ENCODE measurements at places on chromosomes 2 and 18.
A peak's percentile ranks its signal among the peaks of the same experiment; 100 is the strongest.

- no peak for DNase-seq
These were observed 2.2 kb upstream of the TNS1 start for GRCh38 chr2:218005028-218005427.

GRCh38 chr18:10057894-10058791, 144.3 kb downstream of the VAPA start:
- DNase-seq, result no peak

GRCh38 chr2:207621501-207622039, 3.6 kb downstream of the METTL21A start:
- DNase-seq, result no peak

DNA sequence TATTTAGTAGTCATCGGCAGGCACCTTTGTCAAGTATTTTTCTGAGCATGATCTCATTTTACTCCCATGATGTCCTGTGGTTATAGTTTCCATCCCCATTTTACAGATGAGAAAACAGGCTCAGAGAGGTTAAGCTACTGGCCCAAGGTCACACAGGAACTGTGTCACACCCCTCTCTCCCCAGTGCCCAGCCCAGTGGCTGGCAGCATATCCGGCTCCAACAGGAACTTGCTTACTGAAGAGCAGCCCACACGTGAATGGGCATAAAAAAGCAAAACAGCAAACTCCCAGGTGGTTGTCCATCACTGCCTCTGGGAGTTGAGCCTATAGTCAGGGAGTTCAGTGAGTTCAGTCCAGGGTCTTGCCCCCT, 8.3 kb upstream of the KLF11 start:
- no peak for DNase-seq

- no peak for DNase-seq
These were observed 22.2 kb downstream of the KIAA2012 start for GRCh38 chr2:202095235-202095634.

- DNase-seq, result no peak
These were observed 164.5 kb downstream of the PMAIP1 start for GRCh38 chr18:60064271-60064670.

DNA sequence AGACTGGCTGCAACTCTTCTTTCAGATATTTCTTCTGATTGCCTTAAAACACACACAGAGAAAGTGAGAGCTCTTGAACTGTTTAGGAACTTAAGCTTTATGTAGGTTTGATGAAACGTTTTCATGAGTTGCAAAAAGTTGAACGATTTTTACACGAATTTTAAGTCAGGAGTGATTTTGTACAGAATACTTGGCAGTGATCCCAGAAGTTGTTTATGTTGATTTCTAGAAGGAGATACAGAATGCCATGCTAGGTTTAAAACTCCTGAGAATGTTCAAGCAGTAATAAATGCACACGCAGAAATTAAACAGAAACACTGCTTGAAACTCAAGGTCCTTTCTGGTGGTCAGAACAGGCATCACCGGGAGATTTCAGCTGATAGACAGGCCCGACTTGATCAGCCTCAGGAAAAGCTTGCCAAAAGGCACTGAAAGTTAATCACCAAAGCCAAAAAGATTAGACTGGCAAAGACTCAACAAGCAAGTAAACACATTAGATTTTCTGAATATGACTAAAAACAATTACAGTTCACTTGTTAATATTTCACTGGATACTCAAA, 123.1 kb downstream of the SOCS6 start:
- DNase-seq, result no peak

DNA sequence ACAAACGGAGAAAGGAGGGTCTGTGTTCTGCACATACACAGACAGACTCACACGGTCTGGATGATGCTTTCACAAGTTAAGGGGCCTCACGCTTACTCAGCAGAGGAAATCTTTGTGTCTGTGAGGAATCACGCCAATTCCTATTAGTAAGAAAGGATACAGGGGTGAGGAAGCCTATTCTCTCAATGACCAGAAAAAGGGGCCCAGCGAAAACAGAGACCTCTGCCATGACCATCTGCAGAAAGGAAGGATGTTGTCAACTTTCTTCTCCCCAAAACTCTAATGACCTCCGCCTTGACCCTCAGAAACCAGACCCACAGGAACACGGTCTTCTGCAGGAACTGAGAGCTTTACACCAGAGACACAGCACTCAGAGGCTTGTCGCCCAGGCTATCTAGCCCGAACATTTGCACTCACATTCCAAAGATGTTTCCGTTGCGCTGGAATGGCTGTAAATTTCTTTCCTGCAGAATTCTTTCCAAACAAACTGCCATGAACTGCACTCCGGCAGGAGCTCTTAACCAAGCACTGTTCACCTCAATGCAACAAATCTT, 186.3 kb downstream of the TCF4 start:
- DNase-seq, result no peak

- peak; percentile 7 for DNase-seq
These were observed 167.6 kb downstream of the LNPK start for GRCh38 chr2:175834477-175834876.

DNA sequence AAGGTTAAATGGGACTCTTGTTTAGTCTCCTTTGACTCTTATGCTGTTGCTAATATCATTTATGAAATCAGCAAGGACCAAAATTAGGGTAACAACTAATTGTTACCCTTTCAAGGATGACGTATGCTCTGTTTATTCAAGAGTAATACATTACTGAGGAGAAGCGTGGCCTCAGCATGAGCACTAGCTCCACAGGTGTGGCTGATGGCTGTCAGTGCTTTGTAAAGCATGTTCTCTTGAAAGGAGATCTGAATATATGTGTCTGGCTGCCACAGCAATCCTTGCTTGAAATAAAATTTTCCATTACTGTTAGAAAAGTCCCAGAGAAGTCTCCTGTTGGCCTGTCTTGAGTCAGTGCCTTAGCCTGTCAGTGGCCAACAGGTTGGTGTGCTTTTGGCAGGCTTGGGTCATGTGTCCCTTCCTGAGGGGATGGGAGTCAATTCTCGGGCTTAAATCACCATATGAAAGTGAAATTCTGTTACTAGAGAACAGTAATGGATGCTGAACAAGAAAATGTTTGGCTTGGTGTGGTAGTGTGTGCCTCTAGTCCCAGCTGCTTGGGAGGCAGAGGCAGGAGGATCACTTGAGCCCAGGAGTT, 32.7 kb downstream of the ABI2 start:
- DNase-seq, result no peak

DNA sequence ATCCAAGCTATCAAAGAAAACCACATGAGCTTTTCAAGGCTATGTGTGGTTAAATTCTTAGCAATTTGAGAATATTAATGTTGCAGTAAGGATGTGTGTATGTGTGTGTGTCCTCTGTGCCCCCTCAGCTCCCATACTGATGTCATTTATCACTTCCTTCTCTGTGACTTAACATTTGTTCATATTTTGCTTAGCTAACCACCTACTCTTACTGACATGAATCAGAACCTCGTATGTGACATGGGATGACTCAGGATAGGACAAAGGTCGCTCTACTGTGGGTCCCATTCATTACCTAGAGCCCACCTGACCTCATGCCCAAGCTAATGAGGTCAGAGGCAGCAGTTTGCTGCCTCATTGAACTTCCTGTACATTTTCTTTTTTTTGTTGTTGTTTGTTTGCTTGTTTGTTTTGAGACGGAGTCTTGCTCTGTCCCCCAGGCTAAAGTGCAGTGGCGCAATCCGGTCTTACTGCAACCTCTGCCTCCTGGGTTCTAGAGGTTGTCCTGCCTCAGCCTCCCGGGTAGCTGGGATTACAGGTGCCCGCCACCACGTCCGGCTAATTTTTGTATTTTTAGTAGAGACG, 36.3 kb downstream of the MOGAT1 start:
- DNase-seq, result no peak

- no peak for DNase-seq
These were observed 12.3 kb downstream of the MERTK start for GRCh38 chr2:111910609-111911277.

DNA sequence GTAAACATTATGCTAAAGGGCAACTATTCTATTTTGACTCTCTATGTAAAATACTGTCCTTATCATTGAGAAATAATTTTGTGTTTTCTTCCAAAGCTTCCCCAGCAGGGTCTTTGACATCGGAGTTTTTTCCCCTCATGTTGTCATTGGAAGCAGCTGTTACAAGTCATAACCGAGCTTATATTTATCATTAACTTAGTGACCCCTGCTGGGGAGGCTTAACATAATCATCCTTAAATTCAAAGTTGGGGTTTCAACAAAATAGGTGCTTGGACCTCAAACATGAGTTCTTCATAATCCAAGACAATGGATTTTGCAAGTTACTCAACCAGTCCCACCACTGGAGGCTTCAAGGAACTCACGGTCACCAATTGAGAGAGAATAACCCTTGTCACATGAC, 330.9 kb downstream of the DCC start:
- DNase-seq, result no peak

All from NCI-H1930 (cell line).